Ecto neural progenitor cell (in vitro differentiated cells): ENCODE measurements at places on chromosomes 16 and 17.

DNA sequence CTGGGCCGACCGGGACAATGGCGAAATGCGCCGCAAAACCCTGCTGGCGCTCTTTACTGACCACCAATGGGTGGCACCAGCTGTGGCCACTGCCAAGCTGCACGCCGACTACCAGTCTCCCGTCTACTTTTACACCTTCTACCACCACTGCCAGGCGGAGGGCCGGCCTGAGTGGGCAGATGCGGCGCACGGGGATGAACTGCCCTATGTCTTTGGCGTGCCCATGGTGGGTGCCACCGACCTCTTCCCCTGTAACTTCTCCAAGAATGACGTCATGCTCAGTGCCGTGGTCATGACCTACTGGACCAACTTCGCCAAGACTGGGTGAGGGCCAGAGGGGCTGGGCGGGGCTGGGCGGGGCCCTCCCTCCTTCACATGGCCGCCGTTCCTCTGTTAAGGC lies 4.3 kb upstream of the SPEM1 start:
- no peak for DNase-seq

DNA sequence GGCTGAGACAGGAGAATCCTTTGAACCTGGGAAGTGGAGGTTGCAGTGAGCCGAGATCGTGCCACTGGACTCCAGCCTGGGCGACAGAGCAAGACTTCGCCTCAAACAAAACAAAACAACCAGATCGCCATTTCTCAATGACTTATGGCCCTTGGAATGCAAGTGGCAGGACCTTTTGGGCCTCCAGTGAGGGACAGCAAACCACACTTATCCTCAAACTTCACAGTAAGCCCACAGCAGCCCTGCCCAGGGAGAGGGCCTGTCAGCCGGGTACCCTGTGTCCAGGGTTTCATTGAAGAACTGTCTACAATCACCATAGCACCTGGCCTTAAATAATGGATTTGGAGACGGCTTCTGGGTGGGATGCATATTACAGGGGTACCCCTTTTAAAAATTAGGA lies 11.7 kb downstream of the TRAF4 start:
- DNase-seq, result no peak

DNA sequence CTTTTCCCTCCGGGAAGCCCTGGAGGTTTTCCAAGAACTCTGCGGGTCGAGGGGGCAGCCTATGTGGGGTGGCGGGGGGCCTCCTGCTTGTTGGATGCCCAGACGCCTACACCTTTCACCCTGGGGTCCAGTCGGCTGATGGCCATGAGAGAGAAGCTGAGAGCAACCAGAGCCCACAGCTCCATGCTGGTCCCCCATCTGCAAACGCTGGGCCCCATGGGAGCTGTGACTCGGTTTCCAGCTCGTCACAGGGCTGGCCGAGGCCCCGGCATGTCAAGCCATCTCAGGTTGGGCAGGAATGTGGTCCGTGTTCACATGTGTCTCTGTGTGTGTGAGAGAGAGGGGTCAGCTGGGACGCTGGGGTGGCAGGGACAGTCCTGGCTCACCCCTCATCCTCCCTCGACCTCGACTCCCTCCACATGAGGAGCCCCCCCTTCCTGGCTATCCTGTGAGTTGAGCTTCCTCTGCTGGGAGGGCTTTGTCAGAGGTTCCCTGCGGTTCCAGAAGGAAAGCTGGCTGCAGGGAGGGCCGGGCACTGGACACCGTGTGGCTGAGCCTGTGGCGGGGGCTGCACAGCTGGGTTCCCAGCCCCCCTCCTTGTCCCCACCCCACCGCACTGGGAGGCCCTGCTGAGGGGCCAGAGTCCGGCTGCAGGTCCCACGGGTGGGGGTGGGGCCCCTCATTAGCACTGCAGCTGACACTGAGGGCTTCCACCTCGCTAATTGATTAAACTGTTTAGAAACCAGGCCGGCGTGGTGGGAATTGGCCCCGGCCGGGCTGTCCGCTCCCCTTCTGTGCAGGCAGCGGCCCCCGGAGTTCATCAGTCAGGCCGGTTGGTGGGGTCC lies 19.1 kb downstream of the METRNL start:
- DNase-seq, result no peak

DNA sequence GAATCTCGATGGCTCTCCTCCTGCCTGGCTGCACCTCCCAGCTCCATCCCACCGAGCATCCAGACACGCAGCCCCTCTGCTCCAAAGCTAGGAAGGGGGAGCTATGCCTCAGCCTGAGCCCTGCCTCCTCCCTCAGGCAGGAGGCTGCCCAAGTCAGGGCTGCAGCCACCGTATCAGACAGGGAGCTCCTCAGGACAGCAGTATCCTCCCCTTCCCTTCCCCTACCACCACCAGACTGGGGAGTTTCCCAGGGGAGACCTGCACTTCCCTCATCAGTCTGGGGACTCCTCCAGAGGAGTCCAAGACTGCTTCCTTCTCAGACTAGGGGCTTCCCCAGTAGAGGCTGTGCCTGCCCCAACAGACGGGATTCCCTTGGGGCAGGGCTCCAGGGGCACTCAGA lies 17.5 kb downstream of the TMEM132E start:
- no peak for DNase-seq

DNA sequence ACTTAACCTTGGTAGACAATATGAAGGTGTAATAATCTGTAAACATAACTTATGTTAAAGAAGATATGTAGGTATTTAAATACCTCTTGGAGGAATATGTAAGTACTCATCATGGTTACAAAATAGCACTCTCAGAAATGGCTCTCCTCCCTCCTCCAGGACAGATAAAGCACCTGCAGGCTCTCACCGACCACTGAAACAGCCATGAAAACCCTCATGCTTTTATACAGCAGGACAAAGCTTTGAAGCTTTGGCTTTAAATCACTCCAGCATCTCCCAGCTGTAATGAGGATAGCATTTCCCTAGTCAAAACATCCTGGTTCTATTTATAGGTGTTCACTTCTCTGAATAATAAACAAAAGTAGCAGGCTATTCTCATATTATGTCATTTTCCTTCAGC lies 69.1 kb upstream of the PMFBP1 start:
- no peak for DNase-seq

GRCh38 chr17:28812748-28813377 lies 29.7 kb downstream of the FAM222B start:
- no peak for DNase-seq

DNA sequence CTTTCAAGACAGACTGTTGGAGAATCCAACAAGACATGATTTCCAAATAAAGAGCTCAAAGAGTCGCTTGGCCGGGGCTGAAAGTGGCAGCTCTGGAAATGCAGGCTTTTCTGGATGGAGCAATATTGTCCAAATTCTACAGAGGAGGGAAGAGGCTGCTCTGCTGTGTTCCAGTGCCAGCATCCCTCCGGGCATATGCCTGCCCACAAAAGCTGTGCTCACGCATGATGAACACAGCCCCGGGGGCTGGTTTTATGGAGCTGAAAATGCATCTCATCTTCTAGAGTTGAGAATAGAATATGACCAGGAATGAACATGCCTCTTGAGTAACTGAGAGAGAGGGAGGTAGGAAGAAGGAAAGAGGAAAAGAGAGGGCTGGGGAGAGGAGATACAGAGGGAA lies 74.7 kb upstream of the TOX3 start:
- DNase-seq, result no peak

DNA sequence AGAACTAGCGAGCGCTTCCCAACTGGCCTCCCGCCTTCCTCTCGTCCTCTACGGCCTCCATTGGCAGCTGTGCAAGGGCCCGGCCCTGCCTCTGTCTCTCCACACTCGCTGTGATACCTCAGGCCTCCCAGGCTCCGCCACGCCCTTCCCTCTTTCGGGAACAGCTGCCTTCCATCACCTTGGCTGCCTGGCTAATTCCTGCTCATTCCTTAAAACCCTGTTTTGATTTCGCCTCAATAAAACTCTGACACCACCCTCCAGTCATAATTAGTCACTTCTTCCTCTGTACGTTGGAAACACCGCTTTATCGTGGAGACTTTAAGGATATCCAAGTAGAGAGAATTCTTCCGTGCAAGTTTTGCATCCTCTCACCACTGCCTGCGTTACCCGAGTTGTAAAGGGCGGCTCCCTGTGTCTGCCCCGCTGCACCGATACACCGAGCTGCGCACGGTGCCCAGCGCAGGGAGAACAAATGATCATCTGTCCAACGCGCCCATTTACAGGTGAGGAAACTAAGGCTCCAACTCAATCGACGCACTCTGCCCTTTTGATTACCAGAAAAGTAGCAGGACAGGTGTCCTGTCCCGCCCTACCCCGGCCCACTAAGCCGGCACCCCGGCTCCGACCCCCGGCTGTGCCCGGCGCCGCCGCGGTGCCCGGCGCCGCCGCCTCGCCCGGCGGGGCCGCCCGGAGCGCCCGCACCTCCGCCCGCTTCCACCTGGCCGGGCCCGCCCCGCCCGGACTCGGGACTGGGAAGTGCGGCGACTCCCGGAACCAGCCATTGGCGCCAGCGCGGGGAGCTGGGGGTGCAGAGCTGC lies 139.7 kb downstream of the SEC14L1 start:
- no peak for DNase-seq

GRCh38 chr16:58530179-58530578 lies 14.9 kb downstream of the SETD6 start:
- DNase-seq, result no peak

- DNase-seq, result no peak
These were observed 75.6 kb upstream of the LGALS9 start for GRCh38 chr17:27555339-27555738.

GRCh38 chr17:27513849-27514248 lies 57.6 kb downstream of the KSR1 start:
- DNase-seq, result no peak

DNA sequence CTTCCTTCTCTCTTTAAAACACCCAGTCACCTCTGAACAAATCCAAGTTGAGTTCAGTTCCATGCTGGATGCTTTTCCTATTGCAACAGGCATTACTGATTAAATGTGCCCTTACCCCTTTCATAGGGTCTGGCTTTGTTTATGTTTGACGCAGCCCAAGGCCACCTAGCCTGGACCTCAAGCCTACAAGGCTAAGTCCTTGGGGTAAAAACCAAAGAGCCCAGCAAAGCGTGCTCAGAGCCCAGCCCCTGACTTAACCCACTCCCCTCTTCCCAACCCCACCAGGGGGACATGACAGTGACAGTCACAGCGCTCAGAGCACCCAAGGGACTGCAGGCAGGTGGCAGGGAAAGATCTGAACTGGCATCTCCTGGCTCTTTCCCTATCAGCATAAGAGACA lies 200.6 kb downstream of the XYLT1 start:
- no peak for DNase-seq

- no peak for DNase-seq
These were observed 344.8 kb upstream of the CCL2 start for GRCh38 chr17:33910200-33910857.

DNA sequence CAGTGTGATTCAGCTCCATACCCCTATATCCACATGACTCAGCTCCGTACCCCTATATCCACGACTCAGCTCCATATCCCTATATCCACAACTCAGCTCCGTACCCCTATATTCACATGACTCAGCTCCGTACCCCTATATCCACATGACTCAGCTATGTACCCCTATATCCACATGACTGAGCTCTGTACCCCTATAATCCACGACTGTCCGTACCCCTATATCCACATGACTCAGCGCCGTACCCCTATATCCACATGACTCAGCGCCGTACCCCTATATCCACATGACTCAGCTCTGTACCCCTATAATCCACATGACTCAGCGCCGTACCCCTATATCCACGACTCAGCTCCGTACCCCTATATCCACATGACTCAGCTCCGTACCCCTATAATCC lies 16.8 kb downstream of the CYB5D2 start:
- DNase-seq, result no peak

GRCh38 chr16:85245307-85246172 lies 133.3 kb upstream of the CIBAR2 start:
- peak; percentile 82 for DNase-seq

DNA sequence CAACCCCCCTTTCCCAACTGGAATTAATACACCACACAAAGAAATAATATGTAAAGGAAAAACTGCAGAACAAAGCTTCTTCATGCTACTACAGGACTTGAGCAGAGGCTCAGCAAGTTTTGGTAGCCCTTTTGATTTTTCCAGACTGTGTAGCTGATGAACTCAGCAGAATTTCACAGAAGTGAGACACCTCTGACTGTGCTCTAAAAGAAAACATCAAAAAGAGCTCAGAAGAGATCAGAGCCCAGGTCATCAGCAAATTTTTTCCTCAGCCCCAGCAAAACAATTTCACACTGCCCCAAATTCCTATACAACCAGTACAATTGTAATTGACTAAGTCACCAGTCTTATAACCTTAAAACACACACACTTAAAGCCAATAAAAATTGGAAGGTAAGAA lies 38.0 kb downstream of the TTC19 start:
- no peak for DNase-seq

DNA sequence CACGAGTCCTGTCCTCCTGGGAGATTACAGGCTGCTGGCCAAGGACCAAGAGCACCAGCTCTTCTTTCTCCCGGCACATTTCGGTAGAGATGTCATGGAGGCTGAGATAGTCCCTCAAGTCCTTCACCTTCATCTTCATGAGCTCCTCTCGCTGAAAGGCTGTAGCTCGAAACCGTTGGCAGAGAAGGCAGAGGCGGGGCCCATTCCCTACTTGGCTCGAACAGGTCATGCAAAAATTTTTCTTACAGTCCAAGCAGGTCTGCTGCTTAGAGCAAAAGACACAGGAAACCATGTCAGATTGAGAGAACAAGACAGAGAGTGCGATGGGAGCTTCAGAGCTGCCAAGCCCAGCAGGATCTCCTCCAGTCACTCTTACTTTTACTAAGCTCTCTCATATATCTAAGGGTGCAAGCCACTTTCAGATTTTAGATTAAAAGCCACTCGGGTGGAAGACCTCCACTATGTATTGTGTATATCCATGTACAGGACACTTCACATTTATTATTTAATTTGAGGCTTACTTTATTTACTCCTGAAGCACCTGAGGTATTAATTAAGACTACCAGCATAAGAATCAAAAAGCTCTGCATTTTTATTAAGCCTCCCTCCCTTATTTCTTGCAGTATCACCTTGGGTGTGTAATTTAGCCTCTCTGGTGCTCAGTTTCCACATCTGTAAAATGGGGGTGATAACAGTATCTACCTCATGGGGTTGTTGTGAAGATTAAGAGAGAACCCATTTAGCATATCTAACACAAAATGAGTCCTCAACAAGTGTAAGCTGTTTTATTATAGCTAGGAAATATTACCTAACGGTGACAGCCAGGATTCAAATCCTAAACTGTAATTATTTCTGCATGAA lies 41.4 kb downstream of the LIG3 start:
- DNase-seq, result no peak
